ENCODE measurements at places on chromosomes 2 and 18.

GRCh38 chr2:63855418-63856302, 14.0 kb downstream of the UGP2 start:
- DNase-seq: no peak

DNA sequence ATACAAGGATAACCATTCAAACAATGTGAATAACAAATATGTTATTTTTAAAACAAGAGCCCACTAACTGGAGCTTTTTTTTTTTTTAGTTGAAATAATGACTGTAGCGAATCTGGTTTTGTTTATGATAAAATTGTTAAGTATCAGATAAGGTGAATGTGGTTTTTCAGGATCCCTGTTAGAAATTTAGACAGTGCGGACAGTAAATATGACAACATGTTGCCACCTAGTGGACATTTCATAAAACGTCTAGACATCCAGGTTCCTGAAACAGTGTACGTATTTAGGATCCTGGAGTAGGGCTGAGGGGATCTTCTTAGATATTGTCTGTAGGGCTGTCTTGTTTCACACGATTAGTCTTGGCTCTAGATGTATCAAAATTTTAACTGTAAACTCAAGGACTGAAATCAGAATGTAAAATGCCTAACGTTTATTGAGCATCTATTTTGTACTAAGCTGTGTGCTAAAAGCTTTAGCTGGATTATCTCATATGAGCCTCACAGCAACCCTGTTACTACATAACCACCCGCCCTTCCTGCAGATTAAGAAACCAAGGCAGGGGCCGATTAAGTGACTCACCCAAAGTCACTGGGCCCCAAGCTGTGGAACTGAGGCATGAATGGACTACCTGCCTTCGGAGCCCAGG, 23.9 kb upstream of the CCDC68 start:
- DNase-seq: no peak

DNA sequence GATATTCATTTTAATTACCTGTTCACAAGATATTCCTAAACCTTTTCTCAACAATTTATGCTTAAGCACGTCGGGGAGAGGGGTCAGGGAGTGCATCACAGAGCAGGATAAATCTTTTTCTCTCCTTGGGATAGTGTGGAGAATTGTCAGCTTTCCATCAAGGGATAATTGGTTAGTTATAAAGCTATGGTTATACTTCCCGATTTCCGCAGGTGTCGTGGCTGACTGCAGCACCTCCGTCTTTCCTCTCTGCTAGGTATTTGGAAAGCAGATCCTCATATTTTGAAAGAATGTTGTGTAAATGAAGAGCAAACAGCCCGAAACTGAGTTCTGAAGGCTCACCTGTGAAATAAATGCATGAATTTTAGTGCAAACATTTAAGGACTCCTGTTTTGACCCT, 778 bp downstream of the DYNC2LI1 start:
- DNase-seq: no peak

- no peak for DNase-seq
Measured at GRCh38 chr2:201128033-201128432, 12.1 kb downstream of the CFLAR start.

GRCh38 chr2:14677039-14677438, 44.5 kb downstream of the LRATD1 start:
- DNase-seq: no peak

GRCh38 chr2:224611938-224612337, 26.8 kb upstream of the CUL3 start:
- DNase-seq: no peak

DNA sequence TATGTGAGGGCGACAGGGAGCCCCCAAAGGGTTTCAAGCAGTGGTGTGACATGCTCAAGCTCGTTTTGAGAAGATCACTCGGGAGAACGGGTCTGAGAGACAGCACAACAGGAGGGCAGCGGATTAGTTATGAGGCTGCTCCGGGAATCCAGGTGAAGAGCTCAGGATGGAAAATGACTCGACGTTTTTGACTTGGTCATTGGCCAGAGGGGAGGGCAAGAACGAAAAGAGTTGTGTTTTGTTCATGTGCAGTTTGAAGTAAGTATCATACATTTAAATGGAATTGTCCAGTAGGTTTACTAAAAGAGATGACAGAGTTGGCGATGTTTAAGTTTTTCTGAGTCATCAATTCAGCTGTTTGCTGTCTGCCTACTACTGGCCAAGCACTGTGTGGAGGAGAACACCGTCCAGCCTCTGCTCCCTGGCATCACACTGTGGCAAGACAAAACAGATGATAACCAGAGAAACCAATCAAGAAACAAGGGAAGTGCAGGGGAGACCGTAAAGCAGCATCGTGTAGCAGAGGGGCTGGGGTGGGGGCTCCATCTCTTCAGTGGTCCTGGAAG, 25.3 kb upstream of the ANXA4 start:
- no peak for DNase-seq

DNA sequence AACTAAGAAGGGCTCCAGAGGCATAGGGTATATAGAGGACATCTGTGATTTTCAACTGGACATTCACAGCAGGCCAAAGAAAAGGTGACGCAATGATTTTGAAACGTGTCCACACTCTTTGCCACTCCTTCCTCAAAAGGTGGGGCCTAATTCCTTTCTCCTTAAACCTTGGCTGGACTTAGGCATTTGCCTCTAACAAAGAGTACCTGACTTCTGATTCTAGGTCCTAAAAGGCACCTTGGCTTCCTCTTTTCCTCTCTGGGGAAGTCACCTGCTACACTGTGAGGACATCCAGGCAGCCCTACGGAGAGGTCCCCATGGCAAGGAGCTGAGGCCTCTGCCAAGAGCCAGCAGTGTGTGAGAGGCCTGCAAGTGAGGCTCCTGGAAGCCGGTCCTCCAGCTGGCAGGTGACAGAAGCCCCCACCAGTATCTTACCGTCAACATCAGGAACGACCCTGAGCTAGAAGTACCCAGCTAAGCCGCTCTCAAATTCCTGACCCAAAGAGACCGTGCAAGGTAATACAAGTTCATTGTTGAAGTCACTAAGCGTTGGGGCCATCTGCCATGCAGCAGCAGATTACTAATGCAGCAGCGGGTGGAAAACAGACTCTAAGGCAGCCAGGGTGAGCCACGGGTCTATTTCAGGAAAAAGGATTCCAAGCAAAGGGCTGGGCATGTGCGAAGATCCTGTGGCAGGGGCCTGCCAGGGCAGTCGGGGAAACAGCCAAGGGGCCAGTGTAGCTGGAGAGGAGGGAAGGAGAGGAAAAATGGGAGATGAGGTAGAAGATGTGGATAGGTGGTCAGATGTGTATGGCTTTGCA, 7.4 kb upstream of the HES6 start:
- DNase-seq: no peak

GRCh38 chr2:233178994-233179847, 72.3 kb upstream of the ATG16L1 start:
- no peak for DNase-seq

DNA sequence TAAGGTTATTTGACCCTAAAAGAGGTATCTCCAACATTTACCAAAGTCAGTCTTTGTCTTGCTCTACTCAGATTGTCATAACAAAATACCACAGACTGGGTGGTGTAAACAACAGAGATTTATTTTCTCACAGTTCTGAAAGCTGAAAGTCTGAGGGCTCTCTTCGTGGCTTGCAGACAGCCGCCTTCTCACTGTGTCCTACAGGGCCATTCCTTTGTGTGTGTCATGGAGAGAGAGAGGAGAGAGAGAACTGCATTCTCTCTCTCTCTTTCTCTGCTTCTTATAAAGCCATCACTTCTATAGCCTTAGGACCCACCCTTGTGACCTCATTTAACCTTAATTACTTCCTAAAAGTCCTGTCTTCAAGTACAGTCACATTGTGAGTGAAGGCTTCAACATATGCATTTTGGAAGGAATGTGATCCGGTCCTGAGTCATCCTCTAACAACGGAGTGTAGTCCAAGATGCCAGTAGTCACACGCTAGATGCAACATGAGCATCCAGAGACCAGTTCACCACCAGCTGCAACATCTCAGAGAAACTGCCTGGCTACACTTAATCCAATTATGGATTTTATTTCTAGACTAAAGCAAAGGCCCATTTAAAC, 130.2 kb downstream of the CD226 start:
- DNase-seq: no peak

DNA sequence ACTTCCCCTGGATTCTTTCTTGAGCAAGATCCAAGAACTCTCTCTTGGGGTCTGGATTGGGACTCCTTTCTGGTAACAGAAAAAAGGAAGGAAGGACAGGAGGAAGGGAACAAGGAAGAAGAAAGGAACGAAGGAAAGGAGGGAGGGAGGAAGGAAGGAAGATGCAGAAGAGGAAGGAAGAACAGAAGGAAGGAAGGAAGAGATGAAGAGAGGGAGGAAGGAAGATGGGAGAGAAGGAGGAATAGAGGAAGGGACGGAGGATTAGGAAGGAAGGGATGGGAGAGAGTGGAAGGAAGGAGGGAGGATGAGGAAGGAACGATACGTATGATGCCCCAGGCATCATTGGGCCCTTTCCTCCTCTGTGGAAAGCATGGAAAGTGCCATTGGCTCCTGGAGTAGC, 58.6 kb downstream of the CYP26B1 start:
- no peak for DNase-seq

GRCh38 chr2:120423167-120423943, 77.4 kb downstream of the INHBB start:
- DNase-seq: no peak

- DNase-seq: no peak
Measured at GRCh38 chr2:202006301-202006700, 27.4 kb upstream of the FZD7 start.

DNA sequence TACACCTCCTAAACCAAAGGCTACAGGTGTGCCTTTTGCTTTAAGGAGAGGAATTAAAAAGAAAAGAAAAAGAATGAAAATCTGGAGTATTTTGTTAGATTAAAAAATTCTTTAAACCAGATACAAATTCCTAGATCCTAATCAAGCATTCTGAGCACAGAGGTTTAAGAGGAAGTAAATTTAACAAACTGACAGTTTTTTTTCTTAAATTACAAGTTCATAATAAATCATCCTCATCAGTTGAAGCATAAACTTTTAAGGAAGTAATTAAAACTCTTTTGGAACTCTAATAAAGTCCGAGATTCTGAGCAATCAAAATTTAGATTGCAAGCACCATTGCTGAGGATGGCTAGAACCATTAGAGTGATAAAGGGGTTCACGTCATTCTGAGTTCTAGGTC, 75.1 kb downstream of the POLE4 start:
- DNase-seq: no peak

- no peak for DNase-seq
Measured at GRCh38 chr2:187126247-187127005, 277.5 kb upstream of the ZSWIM2 start.

- DNase-seq: no peak
Measured at GRCh38 chr2:18406219-18406618, 154.2 kb downstream of the RDH14 start.

GRCh38 chr2:73779467-73780236, at the start of gene DUSP11:
DUSP11 (minus strand) TSS chr2:73780103; CDS start chr2:73779974, 129 bp downstream.
- peak; percentile 92 for DNase-seq

- DNase-seq: no peak
Measured at GRCh38 chr2:149200109-149200520, 130.3 kb upstream of the LYPD6 start.

GRCh38 chr2:120403676-120404075, 57.7 kb downstream of the INHBB start:
- DNase-seq: no peak

DNA sequence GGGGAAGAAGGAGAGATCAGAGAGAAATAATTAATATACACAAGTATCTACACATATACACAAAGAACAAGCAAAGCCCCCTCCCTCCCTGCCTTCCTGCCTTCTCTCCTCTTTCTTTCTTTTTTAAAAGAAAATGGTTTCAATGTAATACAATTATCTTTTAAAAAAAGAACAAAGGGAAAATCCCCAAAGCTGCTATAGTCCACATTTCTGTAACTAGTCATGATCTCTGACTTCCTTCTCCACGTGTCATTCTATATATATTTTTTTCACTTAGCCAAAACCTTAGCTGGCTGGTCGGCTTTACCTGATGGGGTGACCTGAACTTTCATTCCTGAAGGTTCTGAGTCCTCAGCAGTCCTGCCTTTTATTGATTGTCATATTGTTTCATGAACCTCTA, 44.3 kb downstream of the MAP3K20 start:
- DNase-seq: no peak

- no peak for DNase-seq
Measured at GRCh38 chr2:88621432-88621831, 5.8 kb downstream of the EIF2AK3 start.

GRCh38 chr2:205461678-205462665, 220.3 kb upstream of the NRP2 start:
- DNase-seq: no peak

DNA sequence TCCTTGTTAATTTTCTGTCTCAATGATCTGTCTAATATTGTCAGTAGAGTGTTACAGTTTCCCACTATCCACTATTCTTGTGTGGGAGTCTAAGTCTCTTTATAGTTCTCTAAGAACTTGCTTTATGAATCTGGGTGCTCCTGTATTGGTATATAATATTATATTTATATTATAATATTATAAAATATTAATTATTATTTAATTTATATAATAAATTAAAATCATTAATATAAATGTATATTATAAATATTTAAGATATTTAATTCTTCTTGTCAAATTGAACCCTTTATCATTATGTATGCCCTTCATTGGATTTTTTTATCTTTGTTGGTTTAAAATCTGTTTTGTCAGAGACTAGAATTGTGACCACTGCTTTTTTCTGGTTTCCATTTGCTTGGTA, 1950.2 kb upstream of the LRRTM1 start:
- DNase-seq: no peak

- no peak for DNase-seq
Measured at GRCh38 chr2:158762336-158762735, 32.8 kb upstream of the DAPL1 start.

DNA sequence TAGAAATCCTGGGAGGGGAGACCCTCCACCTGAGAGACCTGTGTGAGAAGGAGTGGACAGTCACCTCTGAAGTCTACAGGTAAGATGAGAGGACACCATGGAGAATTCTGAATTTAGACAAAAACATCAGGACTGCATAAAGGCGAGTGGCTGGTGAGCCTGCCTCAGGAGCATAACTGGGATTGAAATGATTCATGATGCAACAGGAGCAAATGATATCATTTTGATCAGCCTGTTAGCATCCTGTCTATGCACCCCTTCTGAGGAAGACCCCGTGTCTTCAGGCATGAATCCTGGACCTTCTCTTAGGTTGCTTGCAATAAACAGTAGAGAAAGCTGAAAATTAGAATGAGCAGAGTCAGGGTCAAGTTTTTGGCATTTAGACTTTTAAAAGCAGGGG, 245.8 kb downstream of the ETAA1 start:
- no peak for DNase-seq

DNA sequence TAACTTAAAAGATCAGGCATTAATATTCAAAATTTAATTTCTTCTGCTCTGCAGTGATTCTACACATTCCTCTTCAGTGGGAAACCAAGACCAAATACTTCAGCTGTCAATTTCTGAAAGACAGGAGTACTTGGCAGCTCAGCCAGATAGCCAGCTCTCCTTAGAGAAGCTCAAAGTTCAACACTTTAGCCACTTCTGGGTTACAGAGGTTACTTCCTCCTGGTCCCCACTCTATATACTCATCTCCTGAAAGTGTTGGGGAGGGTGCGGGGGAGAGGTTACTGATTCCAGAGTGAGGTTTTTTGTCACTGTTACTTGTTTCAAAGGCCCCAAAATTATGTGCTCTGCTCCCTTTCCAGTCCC, 4.1 kb downstream of the CYTIP start:
- DNase-seq: no peak
